ENCODE measurements at places on chromosomes 6 and 20. TPM values are rescaled to one million over a fixed set of nuclear protein-coding genes. Genes with fewer than 3 reads are reported as not detected.

Gene CTCFL
- total RNA-seq = not detected

Gene CLPSL1
- total RNA-seq = not detected

Gene TSPO2
- total RNA-seq = not detected

Gene RIPOR2
- 8.7 TPM for total RNA-seq
